ENCODE measurements at places on chromosomes 7 and 10. TPM values are rescaled to one million over a fixed set of nuclear protein-coding genes. Genes with fewer than 3 reads are reported as not detected.

Gene TMEM270
- not detected for total RNA-seq

Gene ZNF467
- 0.22 TPM for total RNA-seq

DNA sequence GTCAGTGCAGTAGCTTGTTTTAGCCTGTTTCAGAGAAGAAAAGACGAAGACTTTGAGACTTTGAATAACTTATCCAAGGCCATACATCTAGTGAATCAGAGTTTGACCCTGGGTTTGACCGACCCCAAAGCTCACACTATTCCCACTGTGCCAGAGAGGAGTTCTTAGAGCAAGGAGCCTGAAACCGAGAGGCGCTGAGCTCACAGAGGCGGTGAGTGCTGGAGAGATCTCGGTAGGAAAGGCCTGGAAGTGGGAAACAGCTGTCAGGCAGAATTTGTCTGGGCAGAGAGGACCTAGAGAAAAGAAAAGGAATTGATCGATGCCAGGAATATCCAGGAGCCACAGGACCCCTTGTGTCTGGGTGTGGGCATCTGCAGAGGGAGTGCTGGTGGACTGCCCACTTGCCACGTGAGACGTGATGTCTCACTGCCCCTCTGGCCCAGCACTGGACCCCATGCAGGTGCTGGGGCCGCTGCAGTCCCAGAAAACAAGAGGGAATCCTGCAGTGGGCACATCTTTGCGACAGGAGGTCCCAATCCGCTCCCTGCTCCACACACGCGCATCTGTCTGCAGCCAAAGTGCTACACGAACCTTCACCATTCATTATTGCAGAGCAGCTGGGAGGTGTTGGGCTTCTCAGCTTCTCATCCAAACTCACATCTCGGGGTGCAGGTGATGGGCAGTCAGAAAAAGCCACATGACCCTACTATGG, 6.2 kb downstream of the CALML3 start:
- no peak for DNase-seq

DNA sequence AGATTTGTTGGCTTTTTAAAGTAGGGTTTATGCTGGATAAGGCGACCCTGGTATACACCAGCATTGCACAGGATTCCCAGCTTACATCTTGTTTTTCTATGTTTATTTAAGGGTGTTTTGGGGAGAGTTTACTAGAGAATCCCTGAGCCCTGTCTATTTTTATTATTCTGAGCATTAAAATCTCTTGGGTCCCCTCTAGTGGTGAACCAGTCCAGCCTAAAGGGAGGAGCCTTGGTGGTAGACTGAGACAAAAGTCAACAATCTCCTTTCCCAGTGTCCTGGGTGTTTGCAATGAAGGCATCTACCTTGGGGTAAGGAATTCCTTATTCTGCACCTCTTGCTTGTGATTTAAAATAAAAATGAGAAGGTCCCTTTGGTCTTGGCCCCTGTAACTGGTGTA, 38.2 kb downstream of the ANTXRL start:
- DNase-seq = no peak

DNA sequence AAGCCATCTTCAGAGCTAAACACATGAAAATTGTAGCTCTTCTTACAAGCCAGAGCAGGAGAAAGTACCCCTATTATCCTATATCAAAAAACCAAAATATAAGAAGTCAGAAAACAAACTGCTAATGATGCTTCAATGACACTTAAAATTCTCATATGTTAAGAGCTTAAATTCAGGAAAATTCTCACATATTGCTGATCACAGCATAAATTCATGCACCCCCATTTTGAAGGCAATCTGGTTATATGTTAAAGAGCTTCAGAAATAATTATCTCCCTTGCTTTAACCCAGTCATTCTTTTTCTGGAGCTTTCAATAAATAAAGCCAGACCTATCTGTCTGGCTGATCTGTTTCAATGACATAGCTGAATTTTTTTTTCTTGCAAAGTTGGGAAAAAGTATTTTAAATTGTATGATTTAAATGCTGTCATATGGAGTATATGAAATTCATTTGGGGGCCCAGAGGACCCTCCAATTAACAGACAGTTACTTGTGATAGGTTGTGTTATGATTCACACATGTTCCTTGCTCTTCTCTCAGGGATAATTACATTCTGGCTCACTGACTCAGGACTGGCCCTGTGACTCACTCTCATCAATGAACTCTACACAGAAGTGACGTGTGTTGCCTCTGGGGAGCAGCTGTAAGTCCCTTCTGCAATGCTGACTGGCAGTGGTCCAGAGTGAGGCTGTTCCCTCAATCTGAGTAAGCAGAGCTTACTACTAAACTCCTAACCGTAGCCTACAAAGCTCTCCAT, 85.2 kb downstream of the HGF start:
- DNase-seq = no peak
